ENCODE measurements at places on chromosomes 5 and 9.

GRCh38 chr9:14424983-14425382, 111.0 kb upstream of the NFIB start:
- DNase-seq, result no peak

GRCh38 chr5:15501091-15501791, 1.3 kb downstream of the FBXL7 start:
- no peak for DNase-seq

- no peak for DNase-seq
These were observed 48.9 kb downstream of the CXXC5 start for GRCh38 chr5:139696894-139697658.

DNA sequence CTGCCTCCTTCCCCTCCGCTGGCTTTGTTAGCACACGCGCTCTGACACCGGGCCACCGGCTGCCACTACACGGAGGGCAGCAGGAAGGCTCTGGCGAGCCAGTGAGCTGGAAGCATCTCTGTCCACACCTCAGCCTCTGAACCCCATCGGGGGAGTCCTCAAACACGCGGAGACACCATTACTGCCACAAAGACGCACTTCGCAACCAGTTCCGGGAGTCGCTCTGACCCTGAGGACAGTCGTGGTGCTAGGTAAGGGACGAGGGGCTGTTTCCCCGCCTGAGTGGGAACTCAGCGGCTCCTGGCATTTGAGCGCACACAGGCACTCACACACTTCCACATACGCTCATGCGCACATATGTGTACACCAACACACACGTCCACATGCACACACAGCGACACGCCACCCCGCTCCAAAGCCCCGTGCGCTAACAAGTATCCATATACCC, 160.0 kb downstream of the C9orf152 start:
- no peak for DNase-seq

DNA sequence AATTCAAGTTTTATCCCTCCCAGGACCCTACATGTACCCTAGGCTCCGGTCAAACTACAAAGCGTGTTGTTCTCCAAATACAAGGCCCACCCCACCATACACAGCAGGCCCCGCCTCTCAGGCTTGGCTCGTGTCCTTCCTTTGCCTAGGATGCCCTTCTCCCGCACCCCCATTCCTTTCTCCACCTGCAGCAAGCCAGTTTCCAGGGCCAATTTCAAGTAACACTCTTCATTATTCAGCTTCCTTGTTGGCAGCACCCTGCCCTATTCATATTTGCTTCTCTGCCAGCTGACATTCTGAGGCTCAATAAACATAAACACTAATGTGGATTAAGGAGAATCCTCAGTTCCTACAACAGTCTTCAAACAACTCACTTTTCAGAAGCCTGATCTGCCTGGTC, 31.7 kb downstream of the EPB41L4B start:
- DNase-seq, result no peak
